Kidney (tissue), 22 donors: ENCODE measurements at places on chromosomes 3 and 15. TPM values are rescaled to one million over a fixed set of nuclear protein-coding genes. Genes with fewer than 3 reads are reported as not detected.

Gene ANKRD28
- total RNA-seq = 72.4 TPM

Gene ATP13A5
- total RNA-seq = not detected

Gene CCDC9B
- 60.0 TPM for total RNA-seq

DNA sequence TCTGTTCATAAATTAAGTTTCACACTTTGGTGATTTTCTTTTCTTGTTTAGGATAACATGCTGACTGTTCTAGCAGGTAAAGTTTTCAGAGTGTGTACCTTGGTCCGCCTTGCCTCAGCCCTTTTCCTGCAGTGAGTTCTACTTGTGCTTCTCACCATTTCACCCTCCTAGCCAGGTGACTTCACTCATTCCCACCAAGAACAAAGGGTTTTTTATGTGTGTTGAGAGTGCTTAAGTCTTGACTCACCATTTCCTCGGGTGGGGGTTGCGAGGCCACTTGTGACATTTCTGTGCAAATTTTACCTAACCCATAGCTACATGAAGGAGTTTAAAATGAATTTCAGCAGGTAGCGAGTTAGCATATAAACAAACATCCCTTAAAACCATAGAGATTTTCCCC, 81.4 kb downstream of the C3orf38 start:
- no peak for DNase-seq

- DNase-seq = no peak
Observed at GRCh38 chr3:6526861-6527260, 334.1 kb upstream of the GRM7 start.

DNA sequence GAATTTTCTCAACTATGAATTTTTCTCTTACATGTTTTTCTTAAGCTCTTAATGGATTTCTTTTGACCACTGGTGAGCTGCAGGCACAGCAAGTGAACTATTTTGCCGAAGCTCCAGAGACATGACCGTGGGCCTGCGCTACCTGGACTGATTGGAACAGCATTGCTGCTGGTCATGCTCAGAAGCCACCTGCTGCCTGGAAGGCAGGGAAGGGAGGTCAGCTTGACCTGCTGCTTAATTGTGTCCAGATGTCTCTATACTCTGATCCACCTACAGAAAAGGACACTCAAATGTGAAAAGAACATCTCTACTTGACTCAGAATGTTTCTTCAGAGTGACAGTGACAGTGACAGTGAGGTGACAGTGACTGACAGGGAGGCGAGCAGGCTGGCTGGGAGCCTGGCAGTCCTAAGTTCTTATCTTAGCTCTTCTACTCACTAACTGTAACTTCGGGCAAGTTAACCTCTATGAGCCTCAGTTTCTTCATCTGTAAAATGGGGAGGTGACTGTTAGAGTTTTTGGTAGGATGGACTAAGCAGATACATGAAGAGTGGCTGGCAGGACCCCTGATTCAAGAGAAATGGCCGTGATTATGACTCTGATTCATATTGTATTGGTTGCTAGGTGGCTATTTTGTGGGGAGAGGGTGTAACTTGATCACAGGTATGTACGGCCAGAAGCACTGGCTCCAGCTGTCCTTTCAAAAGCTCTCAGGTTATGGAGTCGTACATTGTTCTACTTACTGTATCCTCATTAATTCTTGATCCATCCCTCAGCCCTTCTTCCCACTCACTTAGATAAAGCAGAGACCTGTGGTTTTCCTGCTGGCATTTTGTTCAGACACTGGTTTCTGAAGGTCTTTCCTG, 54.8 kb upstream of the DLG1 start:
- no peak for DNase-seq

- no peak for DNase-seq
Observed at GRCh38 chr3:73661265-73661664, 36.5 kb upstream of the PDZRN3 start.

GRCh38 chr3:183491923-183492848, 63.3 kb downstream of the KLHL6 start:
- DNase-seq = no peak

- no peak for DNase-seq
Observed at GRCh38 chr3:158313338-158313927, 203.5 kb downstream of the RSRC1 start.

DNA sequence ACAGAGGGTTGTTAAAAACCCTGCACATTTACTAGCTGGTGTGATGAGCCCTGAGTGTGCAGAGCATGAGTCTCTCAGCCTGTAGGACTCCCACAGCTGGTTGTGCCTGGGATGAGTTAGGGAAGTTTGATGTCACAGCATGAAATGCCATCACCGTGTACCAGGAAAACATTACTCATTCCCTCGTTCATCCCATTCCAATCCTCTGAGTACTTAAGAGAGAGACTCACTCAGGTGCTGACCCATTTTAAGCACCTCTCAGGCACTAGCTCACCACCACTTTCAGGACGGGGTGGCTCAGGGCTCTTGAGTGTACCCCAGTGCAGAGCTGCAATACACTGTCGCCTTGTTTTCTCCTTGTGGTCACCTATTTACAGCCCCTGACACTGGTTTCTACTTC, 18.7 kb downstream of the MGLL start:
- no peak for DNase-seq
